ENCODE measurements at places on chromosomes 7 and 10. TPM values are rescaled to one million over a fixed set of nuclear protein-coding genes. Genes with fewer than 3 reads are reported as not detected.

The COMTD1 gene
- total RNA-seq = 20.8 TPM

The SPOCK2 gene
- total RNA-seq = 3.9 TPM

The STARD3NL gene
- total RNA-seq = 76.7 TPM

The CYP3A7 gene
- total RNA-seq = not detected

The PRTFDC1 gene
- total RNA-seq = 2.8 TPM

The PITRM1 gene
- 110 TPM for total RNA-seq

The GSTO2 gene
- total RNA-seq = 2.0 TPM

The CDHR1 gene
- 1.3 TPM for total RNA-seq

The UCN3 gene
- total RNA-seq = not detected

The NXPH1 gene
- not detected for total RNA-seq

The LRRN3 gene
- total RNA-seq = 0.76 TPM

The PGAM2 gene
- not detected for total RNA-seq

The RBP3 gene
- total RNA-seq = not detected
